ENCODE measurements at places on chromosomes 4 and X.

- no peak for DNase-seq
Measured at GRCh38 chrX:57227691-57228090, 58.8 kb upstream of the FAAH2 start.

DNA sequence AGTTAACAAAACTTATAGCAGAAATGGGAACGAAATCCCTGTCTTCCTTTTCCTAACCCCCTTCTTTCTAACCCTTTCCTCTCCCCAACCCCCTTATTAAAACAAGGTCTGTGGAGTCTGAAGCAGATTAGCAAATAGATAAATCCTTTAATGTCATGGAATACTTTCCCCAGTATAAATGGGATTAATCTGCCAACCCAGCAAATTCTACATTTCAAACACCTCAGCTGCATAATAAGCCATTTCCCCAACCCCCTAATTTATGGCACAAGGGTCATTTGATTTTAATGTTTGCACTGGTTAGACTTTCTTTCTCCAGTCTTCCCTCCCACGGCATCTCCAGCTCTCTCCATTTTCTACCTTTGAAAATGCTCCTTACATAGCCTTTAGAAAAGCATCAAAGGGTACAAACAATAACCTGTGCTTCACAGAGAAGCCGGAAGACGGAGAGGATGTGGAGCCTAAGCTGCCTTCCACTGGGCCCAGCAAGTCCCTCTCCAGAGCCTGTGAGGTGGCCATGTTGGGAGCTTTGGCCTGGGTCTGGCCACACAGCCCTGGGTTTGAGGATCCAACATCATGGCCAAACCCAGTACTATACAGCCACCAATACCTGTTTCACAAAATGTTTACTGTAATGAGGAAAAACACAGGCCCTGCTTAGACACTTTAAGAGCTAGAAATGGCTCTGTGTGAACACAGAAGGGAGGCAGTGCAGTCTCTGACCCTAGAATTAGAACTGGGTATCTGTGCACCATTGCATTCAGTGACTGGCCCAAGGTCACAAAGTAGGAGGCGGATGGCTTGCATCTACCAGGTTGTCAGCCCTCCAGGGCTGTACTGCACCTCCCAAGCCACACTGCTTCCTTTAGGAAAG, 56.9 kb upstream of the SPRY1 start:
- no peak for DNase-seq

- DNase-seq = peak; percentile 91
Measured at GRCh38 chr4:159175085-159175988, 72.5 kb downstream of the RAPGEF2 start.

- no peak for DNase-seq
Measured at GRCh38 chr4:159018062-159018629, 84.7 kb upstream of the RAPGEF2 start.

- DNase-seq = no peak
Measured at GRCh38 chrX:16305187-16305586, 137.9 kb downstream of the MAGEB17 start.

All from fibroblast of skin of right quadriceps (primary cell).